Chondrocyte (in vitro differentiated cells): ENCODE measurements at places on chromosomes 16 and 17.

DNA sequence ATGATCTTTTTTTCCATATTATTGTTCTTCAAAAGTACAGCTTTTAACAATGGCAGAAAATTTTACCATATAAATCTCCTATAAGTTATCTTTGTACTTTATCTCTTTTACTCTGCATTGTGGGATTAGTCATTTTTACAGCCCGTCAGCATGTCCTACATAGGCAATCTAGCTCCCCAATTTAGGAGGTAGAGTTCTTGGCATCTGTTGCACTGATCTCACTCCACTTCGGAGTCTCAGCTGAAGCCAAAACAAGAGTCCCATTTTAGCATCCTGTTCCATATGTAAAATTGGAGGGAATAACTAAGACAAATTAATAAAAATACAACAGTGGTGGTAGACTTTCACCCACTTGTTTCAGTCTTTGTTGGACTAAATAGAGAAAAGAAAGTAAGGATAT is 31.1 kb upstream of the PRSS54 start:
- H3K4me3 ChIP-seq, result no peak overlapping the region
- H3K4me1 ChIP-seq, result no peaks in the 10 kb centered on the region
- no peaks in the 10 kb centered on the region for H3K36me3 ChIP-seq
- H3K27ac ChIP-seq, result no peak overlapping the region
- H3K27me3 ChIP-seq, result peaks cover 33% of the 10 kb centered on the region

- no peaks in the 10 kb centered on the region for H3K27me3 ChIP-seq
- H3K4me3 ChIP-seq, result no peak overlapping the region
- no peaks in the 10 kb centered on the region for H3K4me1 ChIP-seq
- H3K27ac ChIP-seq, result no peak overlapping the region
- H3K36me3 ChIP-seq, result no peaks in the 10 kb centered on the region
Observed at GRCh38 chr16:50274326-50275097, 8.2 kb downstream of the ADCY7 start.

DNA sequence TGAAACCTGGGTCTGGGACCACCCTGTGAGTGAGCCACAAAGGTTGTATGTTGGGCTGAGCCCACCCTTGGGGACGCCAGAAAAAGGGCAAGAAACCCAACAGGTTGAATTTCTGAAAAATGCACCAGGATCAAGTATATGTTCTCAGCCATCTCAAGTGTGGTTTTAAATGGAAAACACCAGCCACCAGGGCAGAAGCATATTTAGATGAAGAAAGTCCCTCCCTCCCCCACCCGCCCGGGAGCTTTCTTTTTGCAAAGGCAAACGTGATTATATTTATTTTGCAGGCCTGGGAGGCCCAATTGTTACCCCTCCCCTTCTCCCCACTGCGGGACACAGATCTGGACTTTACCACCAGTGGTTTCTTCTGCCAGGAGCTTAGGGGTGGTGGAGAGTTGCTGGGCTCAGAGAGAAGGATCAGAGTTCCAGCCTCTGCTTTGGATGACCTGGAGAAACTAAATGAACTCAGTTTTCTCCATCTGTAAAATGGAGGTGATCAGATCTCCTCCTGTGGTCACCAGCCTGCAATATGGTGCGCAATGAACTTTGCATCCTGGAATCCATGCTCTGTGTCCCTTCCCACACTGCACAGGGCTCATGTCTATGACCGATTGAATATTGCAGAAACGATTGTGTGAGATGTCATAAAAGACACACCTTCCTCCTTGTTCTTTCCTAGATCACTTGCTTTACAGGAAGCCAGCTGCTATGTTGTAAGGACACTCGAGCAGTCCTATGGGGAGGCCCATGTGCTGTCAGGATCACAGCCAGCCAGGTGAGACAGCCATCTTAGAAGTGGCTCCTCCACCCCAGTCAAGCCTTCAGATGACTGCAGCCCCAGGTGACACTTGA is 21.0 kb upstream of the NGFR start:
- DNase-seq, result no peak
- peaks cover 12% of the 10 kb centered on the region for H3K4me1 ChIP-seq
- H3K36me3 ChIP-seq, result no peaks in the 10 kb centered on the region
- peaks cover 48% of the 10 kb centered on the region for H3K27me3 ChIP-seq
- H3K4me3 ChIP-seq, result no peak overlapping the region

DNA sequence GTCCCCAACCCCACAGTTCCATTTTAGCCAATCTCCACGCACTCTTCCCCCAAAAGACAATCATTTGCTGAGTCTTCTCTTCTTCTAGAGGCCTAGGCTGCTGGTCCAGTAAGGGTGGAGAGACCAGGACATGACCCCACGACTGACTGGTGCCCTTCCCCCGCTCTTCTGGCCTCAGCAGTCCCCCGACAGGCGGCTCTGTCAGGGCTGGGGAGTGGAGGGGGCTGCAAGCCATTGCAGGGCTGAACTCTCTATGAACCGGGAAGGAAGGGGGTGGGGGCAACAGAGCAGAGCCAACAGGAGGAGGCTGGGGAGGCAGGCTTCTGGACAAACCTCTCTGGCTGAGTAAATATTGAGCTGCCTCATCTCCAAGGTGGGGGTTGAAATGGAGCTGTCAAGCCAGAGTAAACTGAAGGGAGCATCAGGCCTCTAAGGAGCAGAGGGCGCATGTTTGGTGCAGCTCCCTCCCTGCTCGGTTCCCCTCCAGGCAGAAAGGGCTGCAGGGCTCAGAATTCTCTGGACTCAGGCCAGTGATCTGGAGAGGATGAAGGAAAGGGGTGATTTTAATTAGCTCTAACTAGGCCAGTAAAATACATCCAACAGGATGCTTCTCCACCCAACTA is 8.7 kb downstream of the HOXB1 start:
- no peak for DNase-seq
- H3K36me3 ChIP-seq, result no peaks in the 10 kb centered on the region
- peaks cover 72% of the 10 kb centered on the region for H3K27me3 ChIP-seq

DNA sequence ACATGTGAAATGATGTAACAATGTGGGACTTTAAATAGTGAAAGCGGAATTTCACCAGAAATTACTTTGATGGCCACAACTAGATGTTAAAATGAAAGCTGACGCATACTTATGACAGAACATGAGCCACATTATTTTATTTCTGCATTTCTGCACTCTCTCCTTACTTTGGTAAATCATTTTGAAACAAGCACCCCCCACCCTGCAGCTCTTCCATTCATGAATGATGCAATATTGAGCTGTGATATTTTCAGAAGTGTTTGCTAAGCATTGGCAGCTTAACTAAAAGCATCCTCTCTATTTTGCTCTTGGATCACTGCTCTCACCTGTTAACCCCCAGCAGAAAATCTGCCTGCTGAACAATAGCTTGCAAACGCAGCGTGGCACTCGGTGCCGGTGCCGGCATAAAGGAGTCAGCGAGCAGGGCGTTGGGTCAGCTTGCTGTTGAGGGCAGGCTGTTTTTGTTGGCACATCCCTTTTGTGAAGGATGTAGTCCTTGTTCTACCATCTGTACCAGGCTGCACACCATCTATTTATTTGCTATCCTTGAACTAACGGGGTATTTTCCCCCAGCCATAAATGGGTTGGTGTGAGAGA is 30.8 kb upstream of the CBLN1 start:
- H3K27me3 ChIP-seq, result peaks cover 9% of the 10 kb centered on the region
- H3K4me3 ChIP-seq, result no peak overlapping the region
- H3K27ac ChIP-seq, result no peak overlapping the region
- DNase-seq, result no peak

DNA sequence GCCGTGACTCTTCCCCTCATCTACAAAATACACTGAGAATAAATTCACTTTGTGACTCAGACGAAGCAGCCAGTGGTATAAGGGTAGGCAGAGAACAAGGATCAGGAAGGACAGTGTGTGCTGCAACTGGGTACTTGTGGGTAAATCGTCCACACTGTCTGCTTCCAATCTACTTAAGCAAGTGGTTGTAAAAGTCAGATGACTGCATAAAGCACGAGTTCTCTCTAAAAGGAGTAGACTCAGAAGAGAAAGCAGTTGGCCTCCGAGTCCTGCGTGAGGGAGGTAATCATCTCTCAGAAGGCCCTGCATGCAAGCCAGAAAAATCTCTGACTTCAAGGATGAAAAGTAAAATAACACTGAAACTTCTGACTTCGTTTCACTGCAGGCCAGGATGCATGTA is 43.1 kb downstream of the ANKFY1 start:
- DNase-seq, result no peak
- H3K27ac ChIP-seq, result no peak overlapping the region
- H3K4me3 ChIP-seq, result no peak overlapping the region
- peaks cover 6% of the 10 kb centered on the region for H3K36me3 ChIP-seq
- peaks cover 14% of the 10 kb centered on the region for H3K4me1 ChIP-seq

DNA sequence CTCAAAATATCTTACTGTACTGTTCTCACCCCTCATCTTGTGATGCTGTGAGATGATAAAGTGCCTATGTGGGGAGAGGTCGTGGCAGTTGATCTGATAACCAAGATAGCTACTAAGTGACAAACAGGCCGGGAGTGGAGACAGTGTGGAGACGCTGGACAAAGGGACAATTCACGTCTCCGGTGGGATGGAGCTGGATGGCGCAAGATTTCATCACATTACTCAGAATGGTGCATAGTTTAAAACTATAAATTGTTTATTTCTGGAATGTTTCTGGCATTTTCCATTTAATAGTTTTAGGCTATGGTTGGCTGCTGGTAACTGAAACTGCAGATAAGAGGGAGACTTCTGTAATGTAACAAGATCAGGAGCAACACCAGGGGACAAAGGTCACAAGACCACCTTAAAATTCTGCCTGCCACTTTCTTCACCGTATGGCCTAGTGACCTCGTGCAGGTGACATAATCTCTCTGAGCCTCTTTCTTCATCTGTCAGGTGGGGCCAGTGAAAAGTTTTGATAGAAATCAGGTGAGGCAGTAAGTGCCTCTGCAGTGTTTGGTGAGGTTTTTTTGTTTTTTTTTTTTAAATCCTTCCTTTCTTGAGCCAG is 54.4 kb upstream of the LGALS9 start:
- no peaks in the 10 kb centered on the region for H3K27me3 ChIP-seq
- peaks cover 1% of the 10 kb centered on the region for H3K36me3 ChIP-seq
- no peak overlapping the region for H3K4me3 ChIP-seq
- H3K27ac ChIP-seq, result peak overlapping the region; percentile 94
- peaks cover 84% of the 10 kb centered on the region for H3K4me1 ChIP-seq

- no peak overlapping the region for H3K4me3 ChIP-seq
- no peak for DNase-seq
- H3K36me3 ChIP-seq, result no peaks in the 10 kb centered on the region
- H3K27me3 ChIP-seq, result peaks cover 13% of the 10 kb centered on the region
- no peaks in the 10 kb centered on the region for H3K4me1 ChIP-seq
Observed at GRCh38 chr16:50833929-50834328, 92.0 kb downstream of the CYLD start.

GRCh38 chr16:9050102-9050830 is 41.2 kb upstream of the HAPSTR1 start:
- H3K4me3 ChIP-seq, result no peak overlapping the region
- no peak overlapping the region for H3K27ac ChIP-seq
- peaks cover 34% of the 10 kb centered on the region for H3K4me1 ChIP-seq
- no peaks in the 10 kb centered on the region for H3K27me3 ChIP-seq

- H3K4me1 ChIP-seq, result peaks cover 10% of the 10 kb centered on the region
- peaks cover 4% of the 10 kb centered on the region for H3K27me3 ChIP-seq
- H3K36me3 ChIP-seq, result no peaks in the 10 kb centered on the region
- no peak for DNase-seq
- H3K4me3 ChIP-seq, result no peak overlapping the region
Observed at GRCh38 chr16:53559270-53559951, 56.4 kb upstream of the AKTIP start.

- no peak for DNase-seq
- H3K27me3 ChIP-seq, result no peaks in the 10 kb centered on the region
- H3K36me3 ChIP-seq, result peaks cover 16% of the 10 kb centered on the region
- no peak overlapping the region for H3K4me3 ChIP-seq
- H3K27ac ChIP-seq, result no peak overlapping the region
- peaks cover 7% of the 10 kb centered on the region for H3K4me1 ChIP-seq
Observed at GRCh38 chr16:58272855-58273254, 22.0 kb downstream of the PRSS54 start.

GRCh38 chr16:68287276-68288251 is 23.2 kb downstream of the SLC7A6OS start:
- H3K27ac ChIP-seq, result peak overlapping the region; percentile 72
- H3K36me3 ChIP-seq, result peaks cover 23% of the 10 kb centered on the region
- no peak overlapping the region for H3K4me3 ChIP-seq
- H3K4me1 ChIP-seq, result peaks cover 40% of the 10 kb centered on the region
- no peak for DNase-seq
- H3K27me3 ChIP-seq, result no peaks in the 10 kb centered on the region

GRCh38 chr17:80800481-80801391 is 190.9 kb upstream of the CHMP6 start:
- H3K27ac ChIP-seq, result no peak overlapping the region
- H3K27me3 ChIP-seq, result no peaks in the 10 kb centered on the region
- H3K36me3 ChIP-seq, result no peaks in the 10 kb centered on the region
- no peak overlapping the region for H3K4me3 ChIP-seq

DNA sequence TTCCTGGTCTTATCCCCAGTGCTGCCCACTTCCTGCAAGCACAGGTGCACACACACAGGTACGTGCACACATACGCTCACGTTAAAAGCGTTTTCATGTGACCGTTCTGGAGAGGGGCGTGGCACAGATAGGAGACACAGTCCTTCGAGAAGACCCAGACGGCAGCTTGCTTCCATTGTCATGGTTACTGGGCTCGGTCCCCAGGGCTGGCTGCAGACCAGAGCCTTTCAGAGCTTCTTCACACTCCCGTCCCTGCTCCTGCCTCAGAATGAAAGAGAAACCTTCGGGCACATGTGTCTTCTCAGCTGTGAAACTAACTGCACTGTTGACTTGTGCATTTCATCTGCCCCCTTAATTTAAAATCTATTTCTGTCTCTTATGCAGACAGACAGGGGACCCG is 154.2 kb downstream of the PITPNC1 start:
- H3K27me3 ChIP-seq, result no peaks in the 10 kb centered on the region
- no peak overlapping the region for H3K4me3 ChIP-seq
- H3K4me1 ChIP-seq, result peaks cover 16% of the 10 kb centered on the region
- no peak overlapping the region for H3K27ac ChIP-seq

GRCh38 chr16:51172368-51172767 is 21.3 kb upstream of the SALL1 start:
- no peaks in the 10 kb centered on the region for H3K4me1 ChIP-seq
- DNase-seq, result no peak
- H3K27me3 ChIP-seq, result peaks cover 4% of the 10 kb centered on the region
- no peak overlapping the region for H3K4me3 ChIP-seq

DNA sequence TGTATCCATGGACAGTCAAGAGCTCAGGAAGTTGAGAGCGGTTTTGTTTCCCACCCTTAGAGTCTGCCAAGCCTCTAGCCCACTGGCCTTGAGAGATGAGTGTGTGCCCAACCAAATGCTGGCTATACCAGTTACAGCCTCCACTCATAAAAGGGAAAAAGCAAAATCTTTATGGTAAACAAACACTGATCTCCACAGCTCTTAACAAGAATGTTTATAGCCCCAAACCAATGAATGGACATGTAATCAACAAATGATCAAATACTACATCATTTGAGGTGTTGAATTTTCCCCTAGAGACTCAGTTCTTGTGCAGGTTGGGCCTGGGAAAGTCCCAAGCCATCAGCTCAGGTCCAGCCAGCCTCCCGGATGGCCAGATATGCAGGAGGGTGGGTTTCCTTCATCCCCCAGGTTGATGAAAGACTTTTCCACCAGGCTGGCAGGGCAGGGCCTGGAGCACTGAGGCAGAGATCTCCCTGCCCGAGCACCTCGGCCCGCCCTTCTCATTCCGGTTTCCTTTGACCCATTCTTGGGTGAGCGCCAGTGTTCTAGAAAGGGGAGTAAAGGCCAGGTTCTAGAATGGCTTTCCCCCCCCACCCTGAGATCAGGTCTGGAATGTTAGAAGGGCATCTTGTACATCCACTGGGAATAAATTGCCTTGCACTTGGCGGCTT is 3.9 kb upstream of the EFTUD2 start:
- H3K27ac ChIP-seq, result no peak overlapping the region
- H3K27me3 ChIP-seq, result no peaks in the 10 kb centered on the region
- DNase-seq, result no peak
- H3K36me3 ChIP-seq, result no peaks in the 10 kb centered on the region
- H3K4me1 ChIP-seq, result peaks cover 53% of the 10 kb centered on the region
- H3K4me3 ChIP-seq, result no peak overlapping the region
